ENCODE measurements at places on chromosomes 4 and X.
A peak's percentile ranks its signal among the peaks of the same experiment; 100 is the strongest.

GRCh38 chr4:86178211-86178610, 181.6 kb downstream of the MAPK10 start:
- no peak for DNase-seq

DNA sequence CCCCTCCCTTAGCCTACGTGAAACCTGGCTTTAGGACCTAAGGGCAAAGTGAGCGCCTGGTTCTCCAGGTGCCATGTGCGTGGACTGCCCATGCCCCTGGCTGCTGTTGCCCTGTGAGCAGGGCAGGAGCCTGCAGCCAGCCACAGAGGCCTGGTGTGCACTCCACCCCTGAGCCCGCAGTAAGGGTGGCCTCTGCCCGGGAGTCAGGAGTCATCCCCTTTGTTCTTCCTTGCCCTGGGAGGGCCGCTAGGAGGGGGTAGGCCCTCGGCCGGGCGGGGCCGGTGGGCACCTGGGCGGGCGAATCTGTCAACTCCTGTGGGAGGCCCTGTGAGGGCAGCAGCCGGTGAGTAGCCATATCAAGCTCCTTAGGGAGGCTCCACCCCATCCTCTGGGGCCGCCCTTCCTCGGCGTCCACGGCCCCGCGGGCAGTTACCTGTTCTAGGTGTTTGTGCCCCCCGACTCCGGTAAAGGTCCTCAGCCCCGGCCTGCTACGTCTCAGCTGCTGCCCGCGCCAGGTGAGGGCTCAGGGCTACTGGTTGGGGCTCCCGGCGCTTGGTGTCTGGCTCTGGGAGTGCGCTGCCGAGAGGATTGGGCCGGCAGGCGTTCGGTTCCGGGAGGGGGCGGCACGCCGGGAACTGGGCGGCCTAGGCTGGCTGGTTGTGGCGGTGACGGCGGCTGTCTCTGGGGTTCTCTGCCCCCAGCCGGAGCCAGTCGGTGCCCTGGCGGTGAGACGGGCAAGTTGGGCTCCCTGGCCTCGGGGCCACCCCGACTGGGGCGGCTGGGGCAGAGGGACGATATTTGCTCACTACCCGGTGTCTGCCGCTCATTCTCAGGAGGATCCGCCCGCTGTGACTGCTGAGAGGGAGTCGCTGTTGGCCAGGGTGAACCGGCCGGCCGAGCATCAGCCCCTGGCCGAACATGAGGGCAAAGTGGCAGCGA, 1060.2 kb downstream of the TECRL start:
- DNase-seq, result no peak

DNA sequence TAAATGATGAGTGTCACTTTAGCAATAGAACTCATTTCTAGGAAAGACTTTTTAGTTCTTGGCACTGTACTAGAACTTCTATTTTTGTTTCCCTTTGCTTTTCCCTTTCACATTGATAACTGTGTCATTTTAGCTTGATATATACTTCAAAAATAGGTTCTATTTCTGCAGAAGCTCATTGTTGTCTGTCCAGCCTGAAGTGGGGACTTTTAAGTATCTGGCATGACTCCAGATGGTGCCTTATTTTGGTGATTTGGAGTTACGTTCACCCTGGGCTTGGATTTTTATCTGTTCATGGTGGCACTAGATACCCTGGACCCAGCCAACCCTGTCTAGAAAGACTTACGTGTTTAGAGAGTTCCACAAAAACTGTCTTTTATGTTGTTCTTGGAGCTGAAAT, 3.4 kb downstream of the ABHD18 start:
- no peak for DNase-seq

GRCh38 chr4:146640021-146640464, 1.4 kb downstream of the POU4F2 start:
- no peak for DNase-seq

DNA sequence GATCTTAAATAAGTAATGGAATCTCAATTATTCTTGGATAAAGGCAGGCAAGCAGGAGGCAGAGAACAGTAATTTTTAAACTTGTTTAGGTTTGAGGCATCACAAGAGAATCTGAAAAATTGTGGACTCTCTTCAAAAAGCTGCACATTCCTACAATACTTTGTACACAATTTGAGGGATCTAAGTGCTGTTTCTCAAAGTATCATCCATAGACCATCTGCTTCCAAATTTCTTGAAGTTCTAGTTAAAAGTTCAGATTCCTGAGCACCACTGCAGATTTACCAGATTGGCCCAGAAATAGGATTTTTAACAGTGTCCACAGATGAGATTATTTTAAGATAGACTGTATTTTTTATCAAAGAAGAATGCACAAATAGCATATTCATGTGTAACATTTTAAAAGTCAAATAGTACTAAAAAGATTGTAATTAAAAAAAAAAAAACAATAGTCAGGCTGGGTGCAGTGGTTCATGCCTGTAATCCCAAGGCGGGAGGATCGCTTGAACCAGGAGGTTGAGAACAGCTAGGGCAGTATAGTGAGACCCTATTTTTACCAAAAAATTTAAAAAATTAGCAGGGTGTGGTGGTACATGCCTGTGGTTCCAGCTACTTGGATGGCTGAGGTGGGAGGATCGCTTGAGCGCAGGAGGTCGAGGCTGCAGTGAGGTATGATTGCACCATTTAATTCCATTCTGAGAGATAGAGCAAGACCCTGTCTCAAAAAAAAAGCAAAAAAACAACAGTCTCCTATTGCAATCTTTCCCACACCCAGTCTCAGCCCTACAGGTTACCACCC, 14.2 kb upstream of the FNIP2 start:
- DNase-seq, result no peak

DNA sequence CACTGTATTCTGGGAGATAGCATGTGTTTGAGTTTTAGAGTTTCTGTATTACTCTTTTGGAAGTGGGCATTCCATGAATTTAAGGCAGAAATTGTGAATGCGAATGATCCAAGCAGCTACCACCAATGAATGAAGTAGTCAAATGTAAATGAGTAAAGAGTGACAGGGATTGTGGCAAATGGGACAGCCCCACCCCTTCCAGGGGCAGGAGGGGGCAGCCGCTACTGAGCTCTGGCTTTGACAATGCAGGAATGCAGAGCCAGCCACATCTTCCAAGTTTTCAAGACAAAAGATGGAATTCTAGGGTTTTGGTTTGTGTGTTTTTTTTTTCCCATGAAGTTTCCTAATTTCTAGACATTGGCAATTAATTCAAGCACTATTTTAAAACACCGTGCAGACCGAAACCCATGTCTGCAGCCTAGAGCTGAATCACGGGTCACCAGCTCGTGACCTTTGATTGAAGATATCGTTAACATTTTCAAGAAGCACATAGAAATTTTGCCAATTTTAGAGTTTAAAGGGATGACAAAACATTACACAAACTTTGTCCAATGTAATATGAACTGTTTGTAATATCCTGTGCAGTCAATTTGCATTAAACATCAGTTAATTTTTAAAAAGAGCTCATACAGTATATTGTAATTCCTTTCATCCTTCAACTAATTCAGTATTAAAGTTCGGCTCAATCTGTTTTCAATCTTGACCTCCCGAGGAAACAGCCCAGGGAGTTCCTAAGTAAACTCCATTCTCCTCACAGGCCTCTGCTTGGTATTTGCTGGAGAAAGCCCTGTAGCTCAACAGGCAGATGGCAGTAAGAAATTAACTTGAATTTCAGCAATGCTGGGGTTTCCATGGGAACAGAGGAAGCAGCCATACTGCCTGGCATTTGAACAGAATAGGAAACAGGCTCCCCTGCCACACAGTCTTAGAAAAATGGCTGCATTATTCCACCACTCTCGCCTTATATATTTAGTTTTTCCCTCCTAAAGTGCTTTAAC, 83.4 kb downstream of the UCHL1 start:
- DNase-seq, result no peak

DNA sequence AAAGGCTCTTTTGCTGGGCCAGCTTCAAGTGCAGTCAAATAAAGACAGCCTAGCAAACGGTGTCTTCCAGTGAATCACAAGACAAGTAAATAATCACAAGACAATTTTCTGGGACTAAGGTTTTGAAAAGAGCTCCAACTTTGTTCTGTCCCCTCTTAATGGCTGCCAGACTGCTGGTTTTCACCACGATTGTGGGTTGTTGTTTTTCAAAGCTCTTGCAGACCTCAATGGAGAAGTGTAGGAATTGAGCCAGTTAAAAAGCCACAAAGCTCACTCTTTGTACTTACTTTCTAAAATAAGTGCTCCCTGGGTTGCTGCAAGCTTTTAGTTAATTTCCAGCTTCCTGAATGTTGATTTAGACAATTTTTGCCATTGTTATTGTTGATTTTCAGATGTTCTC, 405.8 kb upstream of the HTR2C start:
- no peak for DNase-seq

GRCh38 chrX:71140440-71140839, 4.2 kb upstream of the NLGN3 start:
- no peak for DNase-seq

GRCh38 chr4:91288702-91289311, 1015.0 kb upstream of the GRID2 start:
- no peak for DNase-seq

GRCh38 chr4:106707776-106708463, 328.2 kb downstream of the DKK2 start:
- DNase-seq, result peak; percentile 70

DNA sequence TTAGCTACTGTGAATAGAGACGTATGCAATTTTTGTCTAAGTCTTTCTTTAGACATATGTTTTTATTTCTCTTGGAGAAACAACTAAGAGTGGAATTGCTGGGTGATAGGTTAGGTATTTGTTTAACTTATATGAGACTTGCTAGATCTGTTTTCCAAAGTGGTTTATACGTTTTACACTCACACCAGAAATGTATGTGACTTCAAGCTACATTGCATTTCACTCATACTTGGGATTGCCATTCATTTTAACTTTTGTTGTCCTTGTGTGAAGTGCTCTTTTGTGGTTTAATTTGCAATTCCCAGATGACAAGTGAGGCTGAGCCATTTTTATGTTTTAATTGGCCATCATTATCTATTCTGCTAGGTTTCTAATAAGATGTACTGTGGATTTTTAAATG, 817.2 kb downstream of the GLUD2 start:
- no peak for DNase-seq

- no peak for DNase-seq
These were observed 46.4 kb downstream of the SH2D1A start for GRCh38 chrX:124392794-124393193.

DNA sequence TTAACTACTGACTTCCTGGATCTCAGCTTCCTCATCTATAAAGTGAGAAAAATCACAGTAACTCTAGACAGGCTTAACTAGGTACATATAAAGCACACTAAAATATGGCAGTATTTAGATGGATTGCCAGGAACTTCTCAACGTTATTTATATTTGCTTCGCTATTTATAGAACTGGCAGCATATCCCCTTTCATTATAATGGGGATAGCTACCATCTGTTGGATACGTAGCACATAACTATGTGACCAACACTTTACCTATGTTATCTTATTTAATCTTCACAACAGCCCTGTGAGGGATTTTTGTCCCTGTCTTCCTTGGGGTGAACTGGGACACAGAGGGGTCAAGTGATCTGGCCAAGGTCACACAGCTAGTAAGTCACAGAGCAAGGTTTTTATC, 64.6 kb downstream of the ENPEP start:
- no peak for DNase-seq

DNA sequence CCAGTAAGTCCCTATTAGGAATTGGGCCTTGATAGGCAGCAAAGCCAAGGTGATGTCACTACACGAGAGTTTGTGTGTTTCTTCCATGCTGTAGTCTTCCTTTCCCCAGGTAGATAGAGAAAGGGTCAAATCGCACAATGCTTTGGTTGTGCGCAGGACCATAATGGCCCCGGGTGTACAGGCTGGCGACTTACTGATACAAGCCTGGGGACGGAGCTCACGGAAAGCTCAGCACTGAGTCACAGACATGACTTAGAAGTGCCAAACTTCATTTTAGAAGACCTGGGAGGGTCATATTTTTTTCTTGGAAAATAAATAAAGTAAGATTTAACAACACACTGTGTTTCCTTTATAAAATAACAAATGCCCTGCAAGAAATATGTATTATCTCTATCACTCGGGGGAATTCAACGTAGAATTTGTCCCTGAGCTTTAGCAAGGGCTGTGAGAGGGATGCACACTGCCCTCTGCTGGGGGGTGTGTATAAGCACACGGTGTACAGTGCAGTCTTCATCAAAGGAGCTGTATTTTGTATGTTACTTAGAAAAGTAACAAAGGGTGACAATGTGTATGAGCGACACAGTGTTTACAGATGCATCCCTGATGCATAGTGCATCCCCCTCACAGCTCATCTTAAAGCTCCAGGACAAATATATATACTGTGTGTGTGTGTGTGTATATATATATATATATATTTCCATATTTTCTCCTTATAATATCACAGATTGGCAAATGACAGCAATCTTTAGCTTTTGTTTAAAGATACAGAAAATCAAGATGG, 254.5 kb upstream of the VEGFC start:
- peak; percentile 65 for DNase-seq

DNA sequence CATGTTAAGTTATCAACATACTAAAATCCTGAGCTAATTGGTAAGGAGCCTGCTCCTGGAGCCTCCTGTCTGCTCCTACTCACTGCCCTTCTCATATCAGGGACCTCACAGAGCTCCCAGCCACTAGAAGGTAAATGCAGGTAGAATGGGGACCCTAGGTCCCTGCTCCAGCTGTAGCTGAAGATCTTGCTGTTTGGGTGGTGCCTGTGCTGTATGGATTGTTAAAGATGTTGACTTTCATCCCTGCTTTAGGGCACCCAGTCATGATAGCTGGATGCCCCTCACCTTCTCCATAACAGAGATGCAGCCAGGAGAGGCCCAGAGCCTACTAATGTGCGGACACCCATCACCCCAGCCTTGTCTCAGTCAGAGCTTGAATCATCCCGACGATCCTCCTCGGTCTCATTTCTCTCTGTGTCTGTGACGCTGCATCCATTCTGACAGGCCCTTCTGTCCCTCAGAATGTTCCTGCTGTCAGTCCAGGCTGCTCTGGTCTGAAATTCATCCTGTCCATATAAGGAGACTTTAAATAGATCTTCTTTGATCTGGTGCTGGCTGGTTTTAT, 341.7 kb upstream of the GATB start:
- DNase-seq, result no peak

DNA sequence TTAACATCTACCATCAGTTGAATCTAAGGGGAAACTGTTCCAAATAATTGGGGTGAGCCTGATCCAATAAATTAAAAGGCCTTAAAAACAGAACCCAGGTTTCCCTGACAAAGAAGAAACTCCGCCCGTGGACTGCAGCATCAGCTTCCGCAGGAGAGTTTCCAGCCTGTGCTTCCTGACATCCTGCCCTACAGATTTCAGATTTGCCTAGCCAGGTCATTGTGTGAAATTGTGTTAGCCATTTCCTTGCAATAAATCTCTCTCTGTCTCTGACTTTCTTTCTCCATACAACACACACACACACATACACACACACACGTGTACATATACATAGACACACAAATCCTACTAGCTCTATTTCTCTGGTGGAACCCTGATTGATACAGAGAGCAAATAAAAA, 48.3 kb upstream of the LCORL start:
- DNase-seq, result no peak
